ENCODE measurements at places on chromosomes 11 and 22.

GRCh38 chr22:46001426-46002106 lies 24.6 kb upstream of the WNT7B start:
- no peak for DNase-seq

DNA sequence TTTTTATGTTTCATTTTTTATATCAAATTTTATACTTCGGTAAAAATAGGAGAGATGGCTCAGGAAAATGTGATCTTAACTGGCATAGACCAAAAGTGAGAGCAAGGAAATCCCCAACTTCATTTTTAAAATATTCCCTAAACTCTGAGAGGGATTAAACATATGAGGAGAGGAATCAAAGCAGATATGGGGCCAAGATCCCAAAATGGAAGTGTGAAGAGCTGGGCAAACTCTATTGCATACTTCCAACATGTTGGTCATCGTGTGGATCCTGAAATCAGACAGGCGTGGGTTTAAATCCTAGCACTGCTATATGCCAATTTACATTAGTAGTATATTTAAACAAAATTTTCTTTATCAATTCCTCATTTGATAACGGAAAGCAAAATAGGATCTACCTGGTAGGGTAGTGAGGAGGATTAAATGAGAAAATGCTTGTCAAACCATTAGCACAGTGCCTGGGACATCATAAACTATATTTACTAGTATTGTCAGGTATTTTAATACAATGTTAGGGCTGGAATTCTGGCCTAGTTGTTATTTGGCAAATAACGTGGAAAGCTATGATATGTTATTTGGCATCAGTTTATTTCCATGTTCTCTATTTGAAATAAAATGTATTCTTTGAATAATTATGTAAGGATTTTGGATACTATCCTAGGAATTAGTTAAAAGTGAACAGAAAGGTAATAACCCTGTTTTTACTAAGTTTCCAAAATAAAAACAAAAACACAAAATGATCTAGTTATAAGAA lies 392.8 kb upstream of the CCDC90B start:
- DNase-seq = no peak

- no peak for DNase-seq
Measured at GRCh38 chr11:95849087-95849825, 59.0 kb downstream of the CEP57 start.

DNA sequence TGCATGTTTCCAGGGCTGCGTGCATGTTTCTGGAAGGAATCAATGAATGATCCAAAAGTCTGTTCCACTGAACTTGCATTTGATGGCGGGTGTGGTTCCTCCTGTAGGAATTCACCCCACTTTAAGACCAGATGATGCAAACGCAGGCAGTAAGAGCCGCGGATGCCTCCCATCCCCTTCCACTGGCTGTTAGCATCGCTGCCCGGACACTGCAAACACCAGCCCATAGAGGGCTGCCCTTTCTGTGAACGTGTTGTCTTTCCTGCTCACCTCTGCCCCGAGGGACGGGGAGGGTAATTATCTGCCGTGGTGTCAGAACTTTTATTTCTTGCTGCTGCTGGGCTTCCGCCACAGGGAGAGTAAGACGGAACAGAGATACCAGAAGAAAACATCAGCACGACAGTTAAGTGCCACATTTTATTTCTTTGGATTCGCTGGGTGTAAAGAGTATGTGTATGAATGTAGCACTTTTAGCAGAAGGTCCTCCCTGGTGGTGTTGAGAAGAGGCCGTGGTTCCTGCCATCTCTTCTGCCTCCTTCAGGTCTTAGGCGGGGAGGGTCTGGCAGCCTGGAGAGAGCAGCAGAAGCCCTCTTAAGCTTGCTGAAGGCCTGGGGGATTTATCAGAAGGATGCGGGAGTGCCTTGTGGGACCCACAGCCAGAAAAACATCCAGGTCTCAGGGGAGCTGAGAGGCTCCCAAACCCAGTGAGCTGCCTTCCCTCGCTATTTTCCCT lies 53.2 kb upstream of the NECTIN1 start:
- DNase-seq = no peak

DNA sequence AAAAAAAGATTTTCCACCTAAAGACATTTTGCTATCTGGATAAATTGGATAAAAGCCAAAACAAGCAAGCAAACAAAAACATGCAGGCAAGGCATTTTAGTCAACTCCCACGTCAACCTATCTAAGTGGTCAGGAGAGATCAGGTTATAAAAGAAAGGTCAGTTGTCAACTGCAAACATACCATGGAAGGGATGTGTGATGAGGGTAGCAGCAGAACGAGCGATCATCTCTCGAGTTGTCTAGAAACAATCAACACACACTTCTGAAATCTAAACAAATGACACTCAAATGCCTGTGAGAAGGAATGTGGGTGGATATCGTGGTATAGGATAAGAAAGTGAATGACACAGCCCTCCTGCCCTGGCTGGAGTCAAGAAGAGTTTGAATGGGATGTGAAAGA lies 10.9 kb downstream of the MTCH2 start:
- no peak for DNase-seq

- no peak for DNase-seq
Measured at GRCh38 chr11:65526744-65527143, 1.9 kb downstream of the SCYL1 start.

GRCh38 chr11:26149585-26149984 lies 182.3 kb upstream of the ANO3 start:
- no peak for DNase-seq

DNA sequence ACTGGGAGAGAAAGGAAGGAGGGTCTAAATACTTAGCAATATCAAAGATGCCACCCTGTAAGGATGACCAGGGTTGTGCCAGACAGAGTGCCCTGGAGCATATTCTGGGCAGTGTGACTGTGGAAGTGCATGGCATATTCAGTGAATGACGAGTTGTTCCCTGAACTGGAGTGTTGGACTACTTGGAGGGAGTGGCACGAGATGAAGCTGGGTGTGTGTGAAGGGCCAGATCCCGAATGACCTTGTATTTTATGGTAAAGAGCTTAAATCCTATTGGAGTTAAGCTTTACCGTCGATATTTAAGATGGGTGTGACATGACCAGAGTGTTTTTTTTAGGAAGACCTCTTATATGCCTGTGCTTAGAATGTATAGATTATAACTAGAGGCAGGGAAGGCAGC lies 48.8 kb downstream of the STIM1 start:
- no peak for DNase-seq

- no peak for DNase-seq
Measured at GRCh38 chr11:14679662-14680061, 36.1 kb downstream of the PDE3B start.

DNA sequence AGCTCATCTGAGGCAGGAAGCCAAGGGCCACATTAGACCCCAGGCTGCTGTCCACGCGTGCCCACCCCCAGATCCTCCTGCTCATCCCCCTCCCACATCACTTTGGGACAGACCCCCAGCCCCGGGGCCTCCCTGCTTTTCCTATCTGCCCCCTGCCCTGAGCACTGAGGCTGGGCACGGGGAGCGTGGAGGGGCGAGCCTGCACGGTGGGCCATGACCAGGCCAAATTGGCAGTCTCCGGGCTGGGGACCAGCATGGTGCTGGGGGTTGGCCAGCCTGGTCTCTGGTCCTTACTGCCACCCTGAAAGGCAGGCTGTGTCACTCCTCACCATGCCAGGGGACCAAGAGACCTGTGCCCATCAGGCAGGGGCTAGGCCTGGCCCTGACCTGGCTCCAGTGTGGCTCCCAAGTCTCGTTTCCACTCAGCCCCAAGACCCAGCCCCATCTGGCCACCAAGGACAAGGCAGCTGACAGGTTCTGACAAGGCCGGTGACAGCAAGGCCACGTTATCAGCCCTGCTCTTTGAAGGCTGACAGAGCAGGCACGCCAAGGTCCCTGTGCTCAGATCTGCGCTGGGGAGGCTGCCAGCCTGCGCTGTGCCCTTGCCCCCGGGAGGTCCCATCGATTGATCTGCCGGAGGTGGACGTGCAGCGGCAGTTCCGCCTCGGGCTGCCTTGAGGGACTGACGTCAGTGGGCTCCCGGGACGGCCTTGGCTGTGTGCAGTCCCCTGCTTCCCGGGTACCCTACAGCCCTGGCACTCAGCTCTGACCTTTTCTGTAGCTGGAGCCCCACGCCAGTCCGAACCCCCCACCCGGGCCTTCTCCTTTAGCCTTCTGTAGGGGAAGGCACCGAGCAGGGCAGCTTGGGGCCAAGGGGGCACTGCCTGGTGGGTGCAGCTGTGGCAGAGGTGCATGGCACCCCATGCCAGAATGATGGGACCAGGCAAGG lies 3.6 kb downstream of the TNNI2 start:
- DNase-seq = no peak

GRCh38 chr22:20064140-20064480 lies 15.9 kb upstream of the DGCR8 start:
- DNase-seq = no peak

DNA sequence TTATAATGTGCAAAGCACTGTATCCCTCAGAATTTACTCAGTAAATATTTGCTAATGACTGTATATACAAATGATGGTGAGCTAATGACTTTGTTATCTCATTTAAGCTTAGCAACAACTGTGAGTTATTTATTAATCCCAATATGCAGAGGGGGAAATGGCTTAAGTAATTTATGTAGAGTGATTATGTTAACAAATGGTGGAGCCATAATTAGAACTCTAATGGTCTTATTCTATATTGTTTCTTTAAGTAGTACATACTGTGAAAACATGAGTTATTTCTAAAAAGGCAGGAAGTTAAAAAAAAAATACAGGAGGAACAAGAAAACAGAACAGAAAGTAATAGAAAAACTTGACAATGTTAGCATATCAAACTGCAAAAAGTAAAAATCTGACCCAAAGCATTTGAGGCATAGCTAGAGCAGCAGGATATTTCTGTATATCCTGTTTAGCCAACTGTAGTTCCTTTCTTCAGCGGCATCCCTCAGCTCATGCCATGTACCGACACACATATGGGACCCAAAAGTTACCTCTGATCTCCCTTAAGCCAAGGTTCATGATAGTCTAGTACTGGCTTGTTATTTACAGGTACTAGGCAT lies 94.2 kb downstream of the FCHSD2 start:
- DNase-seq = no peak

DNA sequence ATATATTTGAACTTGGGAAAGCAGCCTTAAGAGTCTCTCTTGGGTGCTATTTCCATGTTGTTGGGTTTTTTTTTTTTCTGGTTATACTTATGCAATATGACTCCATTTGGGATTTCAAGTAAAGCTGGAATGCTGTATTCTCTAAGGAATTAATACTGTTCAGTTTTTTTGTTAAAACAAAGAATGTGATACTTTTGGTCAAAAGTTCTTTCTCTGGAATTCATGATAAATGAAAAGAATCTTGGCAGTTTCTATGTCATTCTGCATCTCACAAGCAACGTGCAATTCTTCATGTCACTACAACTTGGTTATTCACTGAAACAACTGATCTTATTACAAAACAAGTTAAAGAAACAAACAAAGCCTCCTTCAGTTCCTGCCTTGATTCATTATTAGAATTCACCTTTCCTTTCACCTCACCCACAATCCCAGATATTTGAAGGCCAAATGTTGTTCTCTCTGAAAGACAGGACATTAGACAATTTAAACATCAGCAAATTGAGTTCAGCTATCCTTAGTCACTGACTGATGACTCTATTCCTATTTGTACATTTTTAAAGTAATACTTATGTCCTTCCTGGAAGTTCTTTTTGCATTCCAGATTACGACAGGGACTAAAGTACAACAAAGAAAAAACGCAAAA lies 176.2 kb downstream of the SBF2 start:
- no peak for DNase-seq

- DNase-seq = no peak
Measured at GRCh38 chr22:44650806-44651205, 51.2 kb upstream of the PRR5 start.

GRCh38 chr11:112627588-112628045 lies 333.6 kb upstream of the NCAM1 start:
- DNase-seq = peak; percentile 12

- DNase-seq = no peak
Measured at GRCh38 chr22:24305260-24305692, 34.6 kb downstream of the SPECC1L start.
